ENCODE measurements at places on chromosomes 12 and 14. TPM values are rescaled to one million over a fixed set of nuclear protein-coding genes. Genes with fewer than 3 reads are reported as not detected.
A peak's percentile ranks its signal among the peaks of the same experiment; 100 is the strongest.

DNA sequence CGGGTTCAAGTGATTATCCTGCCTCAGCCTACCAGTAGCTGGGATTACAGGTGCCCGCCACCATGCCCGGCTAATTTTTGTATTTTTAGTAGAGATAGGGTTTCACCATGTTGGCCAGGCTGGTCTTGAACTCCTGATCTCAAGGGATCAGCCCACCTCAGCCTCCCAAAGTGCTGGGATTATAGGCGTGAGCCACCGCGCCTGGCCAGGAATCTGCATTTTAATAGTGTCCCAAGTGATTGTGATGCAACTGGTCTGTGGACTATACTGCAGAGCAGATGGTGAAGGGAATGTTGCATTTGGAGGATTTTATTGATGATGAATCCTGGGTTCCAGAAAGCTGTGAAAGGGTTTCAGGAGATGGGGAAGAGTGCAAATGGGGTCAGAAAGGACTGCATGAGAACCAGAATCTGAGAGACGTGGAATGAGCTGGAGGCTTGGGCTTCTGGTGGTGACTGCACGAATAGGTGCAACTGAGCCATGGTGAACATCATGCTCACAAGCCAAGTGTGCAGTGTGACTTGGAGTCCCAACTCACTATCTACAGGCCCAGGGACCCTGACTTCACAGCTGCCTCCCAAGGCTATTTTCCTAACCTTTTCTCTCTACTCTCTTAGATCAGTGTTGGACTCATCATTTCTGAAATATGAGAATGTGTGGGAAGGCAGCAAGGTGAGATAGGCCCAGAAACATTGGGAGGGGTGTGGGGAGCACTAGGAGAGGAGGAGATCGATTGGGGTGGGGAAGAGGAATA, 4.5 kb downstream of the RPS26 start:
- peak overlapping the region; percentile 37 for H3K27ac ChIP-seq
- H3K36me3 ChIP-seq: peaks cover 26% of the 10 kb centered on the region
- H3K4me3 ChIP-seq: no peak overlapping the region
- no peak for DNase-seq
- peaks cover 8% of the 10 kb centered on the region for H3K4me1 ChIP-seq
- no peaks in the 10 kb centered on the region for H3K27me3 ChIP-seq

DNA sequence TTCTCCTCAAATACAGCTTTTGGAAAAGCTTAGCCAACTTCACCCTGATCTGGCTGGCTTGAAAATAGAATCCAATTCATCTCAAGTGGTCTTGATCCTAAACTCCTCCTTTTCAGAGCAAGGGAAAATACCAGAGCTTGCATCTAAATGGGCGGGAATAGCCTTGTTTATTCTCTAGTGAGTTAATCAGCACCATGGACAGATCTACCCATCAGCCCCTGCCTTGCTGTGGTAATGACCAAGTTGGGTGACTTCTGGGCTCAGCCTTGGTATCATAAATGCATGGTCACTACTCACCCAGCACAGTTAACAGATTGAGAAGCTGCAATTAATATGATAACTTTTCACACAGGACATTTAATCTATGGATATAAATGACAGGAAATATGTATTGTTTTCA, 196.6 kb downstream of the GLT1D1 start:
- H3K4me3 ChIP-seq: no peak overlapping the region
- no peaks in the 10 kb centered on the region for H3K27me3 ChIP-seq
- H3K4me1 ChIP-seq: no peaks in the 10 kb centered on the region
- no peaks in the 10 kb centered on the region for H3K36me3 ChIP-seq
- peak; percentile 86 for DNase-seq

DNA sequence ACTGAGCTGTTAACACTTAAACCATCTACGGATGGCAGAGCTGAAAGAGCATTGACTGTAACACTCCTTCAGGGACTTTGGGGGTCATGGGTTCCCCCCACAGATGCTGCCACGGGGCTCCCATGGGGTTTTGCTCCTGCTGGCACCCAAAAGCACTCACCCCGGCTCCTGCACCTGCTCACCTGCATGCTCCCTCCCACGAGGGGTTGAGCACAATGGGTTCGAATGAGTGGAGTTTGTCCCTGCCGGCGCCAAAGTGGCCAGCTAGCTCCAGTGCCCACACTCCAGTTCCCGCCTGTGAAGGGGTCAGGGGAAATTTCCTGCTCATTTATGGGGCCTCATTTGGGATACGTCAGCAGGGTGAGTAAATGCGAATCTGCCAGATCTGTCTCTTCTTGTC, 40.7 kb downstream of the TNFAIP2 start:
- no peak overlapping the region for H3K27ac ChIP-seq
- DNase-seq: no peak
- no peaks in the 10 kb centered on the region for H3K27me3 ChIP-seq
- no peaks in the 10 kb centered on the region for H3K4me1 ChIP-seq
- H3K36me3 ChIP-seq: no peaks in the 10 kb centered on the region

GRCh38 chr14:104294628-104294982, 156.2 kb downstream of the KIF26A start:
- peaks cover 17% of the 10 kb centered on the region for H3K4me1 ChIP-seq
- no peaks in the 10 kb centered on the region for H3K27me3 ChIP-seq
- no peak for DNase-seq

- peak; percentile 55 for DNase-seq
- H3K4me1 ChIP-seq: peaks cover 8% of the 10 kb centered on the region
- H3K36me3 ChIP-seq: no peaks in the 10 kb centered on the region
- H3K4me3 ChIP-seq: no peak overlapping the region
- no peaks in the 10 kb centered on the region for H3K27me3 ChIP-seq
Measured at GRCh38 chr14:71267007-71267513, 359.8 kb downstream of the PCNX1 start.

Gene TMEM119
- 0.48 TPM for total RNA-seq

Gene TMTC1
- 30.3 TPM for total RNA-seq

Gene MAPKAPK5
- 81.0 TPM for total RNA-seq
